Cerebellar nuclear complex (tissue), 1 donor: ENCODE measurements at places on chromosomes 3 and 15.

DNA sequence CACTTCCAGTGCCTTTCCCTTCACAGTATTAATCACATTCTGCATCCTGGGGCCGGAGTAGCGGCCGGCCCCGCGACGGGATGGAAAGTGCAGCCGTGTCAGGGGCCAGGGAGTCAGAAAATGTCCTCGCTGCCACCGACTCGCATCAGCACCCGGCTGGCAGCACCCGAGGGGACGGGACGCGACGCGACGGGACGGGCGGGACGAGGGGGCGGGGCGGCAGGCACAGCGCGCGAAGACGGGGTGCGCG lies 353 bp downstream of the ATG3 start:
- DNase-seq: no peak

- no peak for DNase-seq
These were observed 25.9 kb downstream of the AGTR1 start for GRCh38 chr3:148723631-148724030.

- no peak for DNase-seq
These were observed 40.3 kb downstream of the WNT5A start for GRCh38 chr3:55446850-55447249.

GRCh38 chr15:75025548-75026260 lies 2.3 kb downstream of the PPCDC start:
- no peak for DNase-seq

- no peak for DNase-seq
These were observed 309.4 kb upstream of the STT3B start for GRCh38 chr3:31223278-31223677.

- DNase-seq: no peak
These were observed 66.0 kb upstream of the BLM start for GRCh38 chr15:90650956-90651689.

DNA sequence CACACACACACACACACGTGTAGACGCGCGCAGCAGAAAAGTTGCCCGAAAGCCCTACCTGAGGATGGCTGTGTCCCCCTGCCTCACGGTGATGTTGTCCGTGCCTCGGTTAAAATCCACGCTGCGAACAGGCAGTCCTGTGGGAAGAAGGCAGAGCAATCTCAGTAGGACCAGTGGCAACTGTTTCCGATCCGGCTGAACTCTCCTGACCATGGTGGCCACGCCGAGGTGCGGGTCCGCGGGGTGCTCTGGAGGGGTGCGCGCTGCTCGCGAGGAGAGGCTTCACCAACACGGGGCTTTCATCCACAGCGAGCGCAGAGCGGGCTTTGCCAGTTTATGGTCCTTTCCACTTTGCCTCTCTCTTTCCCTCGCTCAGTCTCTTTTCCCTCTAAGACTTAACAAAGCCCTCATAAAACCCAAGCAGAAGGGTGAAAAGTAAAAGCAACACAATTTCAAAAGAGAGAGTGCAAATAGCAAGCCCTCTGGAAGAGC lies 422 bp downstream of the LSAMP start:
- DNase-seq: no peak
